ENCODE measurements at places on chromosomes 5 and 9.

- no peak for DNase-seq
These were observed 42.8 kb upstream of the CDK5RAP2 start for GRCh38 chr9:120622790-120623189.

- no peak for DNase-seq
These were observed 51.4 kb downstream of the TNFSF8 start for GRCh38 chr9:114878879-114879564.

DNA sequence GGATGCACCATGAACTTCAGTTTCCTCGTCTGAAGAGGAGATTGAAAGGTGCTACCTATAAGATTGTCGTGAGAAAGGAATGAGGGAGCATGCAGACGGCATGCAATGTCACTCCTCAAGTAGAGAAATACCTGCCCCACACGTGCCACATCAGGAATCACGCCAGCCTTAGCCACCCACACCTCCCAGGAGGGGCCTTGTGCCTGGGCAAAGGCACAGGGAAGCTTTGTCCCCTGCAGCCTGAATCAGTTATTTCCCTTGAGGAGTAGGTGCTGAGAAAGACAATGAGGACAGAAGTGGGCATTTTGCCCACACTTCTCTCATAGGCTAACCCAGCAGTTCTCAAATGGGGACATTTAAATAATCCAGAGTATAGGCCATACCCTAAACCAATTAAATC, 31.0 kb downstream of the FSTL4 start:
- DNase-seq: no peak

GRCh38 chr5:86354664-86355063, 263.1 kb upstream of the COX7C start:
- no peak for DNase-seq

GRCh38 chr9:129126749-129127618, 15.8 kb downstream of the PTPA start:
- DNase-seq: no peak

- DNase-seq: no peak
These were observed 224.7 kb downstream of the NFIB start for GRCh38 chr9:14089051-14089803.

DNA sequence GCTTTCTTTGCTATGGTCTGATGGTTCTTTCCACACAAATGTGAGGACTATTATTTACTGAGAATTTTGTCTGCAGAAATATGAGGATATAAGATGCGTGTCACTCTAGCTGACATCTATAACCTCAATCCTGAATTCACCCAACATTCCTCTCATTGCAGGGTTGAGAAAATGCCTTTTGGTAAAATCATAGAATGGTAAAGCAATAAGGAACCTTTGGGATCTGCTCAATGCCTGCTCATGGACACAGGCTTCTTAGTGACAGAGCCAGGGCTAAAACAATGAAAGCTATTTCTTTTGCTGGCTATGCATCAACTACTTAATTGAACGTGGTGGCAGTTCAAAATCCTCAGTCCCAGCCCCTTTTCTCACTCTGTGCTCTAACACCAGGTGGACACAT, 199.6 kb downstream of the GAS1 start:
- no peak for DNase-seq

GRCh38 chr9:112571624-112572355, 85.2 kb downstream of the KIAA1958 start:
- DNase-seq: no peak

- no peak for DNase-seq
These were observed 228.0 kb downstream of the SNX18 start for GRCh38 chr5:54745599-54745998.

DNA sequence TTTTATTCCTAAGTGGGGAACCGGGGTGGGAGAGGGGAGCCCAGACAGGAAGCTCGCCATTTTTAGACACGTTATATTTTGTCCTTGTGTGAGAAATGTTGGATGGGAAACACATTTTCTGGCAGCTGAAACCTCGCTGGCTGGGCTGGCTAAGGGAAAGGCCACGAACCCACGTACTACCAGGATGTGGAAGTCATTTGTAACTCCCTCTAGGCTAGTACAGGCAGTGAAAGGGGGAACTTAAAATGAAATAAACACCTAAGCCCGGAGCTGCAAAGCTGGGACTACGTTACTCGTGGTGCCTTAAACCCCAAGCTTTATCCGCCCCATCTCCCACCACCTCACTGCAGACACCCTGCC, 42.5 kb downstream of the TMEM174 start:
- DNase-seq: no peak

Data from GF-D8 (cell line).